ENCODE measurements at places on chromosomes 3 and 15.
A peak's percentile ranks its signal among the peaks of the same experiment; 100 is the strongest.

GRCh38 chr3:130671545-130672312 lies 74.9 kb downstream of the PIK3R4 start:
- no peak for DNase-seq

DNA sequence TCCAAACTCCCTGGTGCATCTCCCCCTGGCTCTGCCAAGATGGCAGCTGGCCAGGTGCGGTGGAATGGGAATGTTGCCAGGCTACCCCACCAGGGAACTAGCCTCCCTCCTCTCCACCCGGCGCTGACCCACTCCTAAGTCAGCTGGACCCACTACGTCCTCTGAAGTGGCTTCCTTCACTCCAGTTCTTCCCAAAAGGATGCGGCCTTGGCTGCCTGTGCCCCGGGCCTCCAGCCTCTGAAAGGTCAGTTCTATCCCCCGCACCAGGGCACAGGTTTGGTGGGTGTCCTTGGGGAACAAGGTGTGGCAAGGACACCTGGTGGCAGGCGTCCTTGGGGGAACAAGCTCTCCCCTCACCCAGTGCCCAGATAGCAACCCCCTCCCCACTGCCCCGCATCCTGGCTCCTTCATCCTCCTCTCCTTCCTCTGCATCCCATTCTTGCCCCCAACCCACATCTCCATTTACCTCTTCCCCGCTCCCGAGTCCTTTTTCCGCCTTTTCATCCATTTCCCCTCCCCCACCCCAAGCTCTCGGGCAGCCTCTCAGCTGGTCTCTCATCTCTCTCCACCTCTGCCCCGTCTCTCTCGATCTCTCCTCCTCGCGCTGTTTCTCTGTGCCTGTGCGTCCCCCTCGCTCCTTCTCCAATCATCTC lies 54.0 kb downstream of the LHFPL4 start:
- no peak for DNase-seq

DNA sequence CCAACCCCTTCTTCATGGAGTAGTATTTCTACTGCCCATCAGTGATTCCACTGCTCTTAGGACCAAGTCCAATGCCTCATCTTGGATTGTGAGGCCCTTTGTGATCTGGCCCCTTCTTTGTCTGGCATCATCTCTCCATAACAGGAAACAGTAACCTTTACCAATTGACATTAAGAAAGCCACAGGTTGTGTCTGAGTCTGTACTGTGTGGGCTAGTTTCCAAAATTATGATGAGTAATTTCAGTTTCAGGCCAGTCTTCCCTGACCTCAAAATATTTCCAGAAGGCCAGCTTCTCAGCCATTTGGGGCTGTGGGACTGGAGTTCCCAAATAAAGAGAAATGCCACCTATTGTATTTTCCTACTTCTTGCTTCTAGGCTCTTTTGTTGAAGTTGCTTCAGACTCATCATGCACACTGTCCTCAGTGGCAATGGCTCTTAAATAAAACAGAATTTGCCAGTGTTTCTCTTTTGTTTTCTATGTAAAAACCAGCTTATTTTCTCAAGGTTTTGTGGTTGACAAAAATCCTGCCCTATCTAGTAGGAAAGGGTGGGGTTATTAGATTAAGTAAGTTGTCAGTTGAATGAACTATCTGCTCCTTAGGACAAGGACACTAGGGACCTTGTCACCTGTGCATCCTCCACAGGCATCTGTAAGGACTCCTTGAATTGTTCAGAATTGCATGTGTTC lies 47.0 kb upstream of the ACKR4 start:
- DNase-seq = no peak

DNA sequence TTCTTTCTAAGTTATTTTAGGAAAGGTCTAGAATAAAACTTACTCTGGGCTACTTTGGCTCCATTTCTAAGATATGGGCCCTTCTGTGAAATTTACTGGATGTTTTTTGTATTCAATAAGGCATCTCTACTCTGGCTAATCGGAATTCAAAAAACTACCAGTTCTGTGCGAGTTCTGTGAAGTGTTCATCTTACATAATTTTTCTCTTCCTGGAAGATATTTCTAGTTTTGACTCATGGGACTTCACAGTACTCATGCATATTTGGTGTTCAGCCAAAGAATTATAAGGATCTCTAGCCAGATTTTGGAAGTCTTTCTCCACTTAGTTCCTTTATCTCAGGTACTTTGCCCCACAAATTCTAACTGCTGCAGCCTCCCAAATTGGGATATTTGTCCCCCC lies 46.4 kb upstream of the MBNL1 start:
- DNase-seq = no peak

GRCh38 chr3:150170852-150171520 lies 200.3 kb upstream of the PFN2 start:
- DNase-seq = no peak

DNA sequence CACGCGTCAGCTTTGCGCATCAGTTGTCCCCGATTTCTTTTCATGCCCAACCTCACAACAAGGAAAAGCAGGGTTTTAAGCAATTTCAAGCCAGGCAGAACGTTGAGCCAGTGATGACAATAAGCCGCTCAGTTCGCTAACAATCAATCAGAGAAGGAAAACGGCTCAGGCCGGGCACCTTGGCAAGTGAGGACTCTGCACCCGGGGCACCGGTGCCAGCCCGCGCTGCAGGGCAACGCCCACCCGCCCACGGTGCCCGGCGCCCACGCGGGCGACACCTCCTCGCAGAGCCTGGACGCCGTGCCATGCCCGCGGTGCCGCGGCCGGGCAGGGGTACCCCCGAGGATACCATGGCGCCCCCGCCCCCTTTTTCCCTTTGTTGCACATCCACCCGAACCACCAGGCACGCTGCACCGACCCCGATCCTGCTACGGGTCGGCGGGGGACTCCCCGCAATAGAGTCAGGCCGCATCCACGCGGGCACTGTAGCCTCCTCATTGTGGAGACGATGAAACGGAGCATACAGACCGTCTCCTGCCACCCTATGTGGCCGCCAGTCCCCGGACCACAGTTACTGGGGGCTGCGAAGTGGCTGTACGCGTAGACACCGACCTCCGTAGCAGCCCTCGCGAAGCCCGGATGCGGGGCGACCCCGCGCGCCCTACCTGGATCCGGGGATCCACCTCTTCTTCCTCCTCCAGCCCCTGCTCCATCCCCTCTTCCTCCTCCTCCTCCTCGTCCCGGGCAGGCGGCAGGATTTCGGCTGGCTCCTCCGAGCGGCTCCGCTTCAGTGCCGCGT lies 581 bp downstream of the SH3BP5 start:
- DNase-seq = peak; percentile 31

DNA sequence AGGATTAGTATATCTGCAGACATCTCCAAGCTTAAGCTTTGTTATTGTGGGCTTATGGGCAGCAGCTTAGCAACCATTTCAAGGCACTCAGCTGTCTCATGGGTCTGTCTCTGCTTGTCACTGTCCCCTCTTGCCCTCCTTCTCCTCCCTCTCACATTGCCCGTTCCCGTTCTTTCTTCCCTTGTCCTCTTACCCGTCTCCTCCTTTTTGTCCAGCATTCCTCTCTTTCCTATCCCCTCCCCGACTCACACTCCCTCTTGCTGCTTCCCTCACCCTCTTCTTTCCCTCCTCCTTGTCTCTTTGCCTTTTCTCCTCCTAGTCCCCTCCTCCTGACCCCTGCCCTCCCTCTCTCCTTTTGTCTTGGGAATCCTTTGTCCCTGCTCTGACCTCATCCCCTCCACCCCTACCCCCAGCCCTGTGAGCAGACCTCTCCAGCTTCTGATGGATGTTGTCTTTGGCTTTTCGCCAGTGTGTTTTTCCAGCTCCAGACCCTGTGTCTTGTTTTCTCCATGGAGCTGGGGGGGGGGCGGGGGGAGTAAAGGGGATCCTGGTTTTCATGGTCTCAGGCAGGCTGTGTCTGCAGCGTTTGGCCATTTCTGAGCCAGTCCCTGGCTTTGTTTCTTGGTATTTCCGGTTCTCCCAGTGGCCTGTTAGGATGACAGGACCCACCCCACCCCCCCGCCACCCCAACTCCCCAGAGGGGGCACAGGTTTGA lies 47.9 kb upstream of the TRAK1 start:
- DNase-seq = no peak

DNA sequence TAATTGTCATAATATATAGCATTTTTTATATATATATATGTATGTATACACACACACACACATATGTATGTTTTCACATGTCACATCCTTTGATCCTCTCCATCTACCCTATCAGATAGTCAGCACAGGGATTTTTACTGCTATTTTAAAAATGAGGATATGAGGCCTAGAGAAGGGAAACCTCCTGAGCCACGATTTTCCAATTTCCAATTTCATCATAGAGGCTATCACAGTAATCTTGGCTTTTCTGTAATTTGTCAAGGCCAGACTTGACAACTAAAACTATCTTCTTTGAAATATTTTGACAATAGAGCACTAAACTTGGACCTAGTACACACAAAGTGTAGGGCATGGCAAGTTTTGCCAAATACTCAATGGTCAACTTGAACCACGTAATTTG lies 42.5 kb downstream of the IL1RAP start:
- no peak for DNase-seq

DNA sequence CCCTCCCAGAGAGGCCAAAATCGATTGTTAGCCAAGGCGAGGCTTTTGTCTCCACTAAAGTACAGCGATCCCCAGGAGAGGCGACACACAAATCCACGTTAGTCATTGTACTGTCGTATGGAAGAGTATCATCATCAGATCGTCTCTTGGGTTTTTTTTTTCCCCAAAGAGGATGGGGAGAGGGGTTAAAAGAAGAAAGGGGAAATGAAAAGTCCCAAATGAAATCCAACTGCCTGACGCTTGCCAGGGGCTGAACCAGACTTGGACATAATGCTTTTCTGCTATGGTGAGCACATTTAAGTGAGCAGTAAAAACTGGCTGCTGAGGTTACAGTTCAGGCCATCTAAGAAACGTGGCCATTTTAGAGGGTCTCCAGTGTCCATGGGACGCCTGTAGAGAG lies 37.9 kb upstream of the CTSH start:
- DNase-seq = no peak

GRCh38 chr3:94593526-94594150 lies 530.8 kb downstream of the NSUN3 start:
- DNase-seq = no peak

DNA sequence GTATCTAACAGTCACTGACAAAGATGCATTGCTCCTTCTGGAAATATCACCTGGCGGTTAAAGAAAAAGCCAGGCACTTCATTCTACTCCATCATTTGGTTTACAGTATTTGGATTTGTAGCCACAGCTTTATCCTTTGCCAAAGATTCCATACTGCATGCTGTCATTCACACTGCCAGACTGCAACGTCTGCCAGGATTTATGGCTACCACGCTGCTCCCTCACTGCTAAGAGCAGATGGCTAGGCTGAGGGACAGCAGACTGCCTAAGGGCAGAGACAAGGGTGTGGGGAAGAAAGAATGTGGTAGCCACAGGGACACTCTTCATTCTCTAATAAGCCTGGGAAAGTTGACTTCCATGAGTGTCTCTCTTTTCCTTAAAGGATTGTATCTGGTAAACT lies 1047.0 kb downstream of the TUSC7 start:
- no peak for DNase-seq

GRCh38 chr3:4996223-4996765 lies 17.1 kb downstream of the BHLHE40 start:
- DNase-seq = no peak

DNA sequence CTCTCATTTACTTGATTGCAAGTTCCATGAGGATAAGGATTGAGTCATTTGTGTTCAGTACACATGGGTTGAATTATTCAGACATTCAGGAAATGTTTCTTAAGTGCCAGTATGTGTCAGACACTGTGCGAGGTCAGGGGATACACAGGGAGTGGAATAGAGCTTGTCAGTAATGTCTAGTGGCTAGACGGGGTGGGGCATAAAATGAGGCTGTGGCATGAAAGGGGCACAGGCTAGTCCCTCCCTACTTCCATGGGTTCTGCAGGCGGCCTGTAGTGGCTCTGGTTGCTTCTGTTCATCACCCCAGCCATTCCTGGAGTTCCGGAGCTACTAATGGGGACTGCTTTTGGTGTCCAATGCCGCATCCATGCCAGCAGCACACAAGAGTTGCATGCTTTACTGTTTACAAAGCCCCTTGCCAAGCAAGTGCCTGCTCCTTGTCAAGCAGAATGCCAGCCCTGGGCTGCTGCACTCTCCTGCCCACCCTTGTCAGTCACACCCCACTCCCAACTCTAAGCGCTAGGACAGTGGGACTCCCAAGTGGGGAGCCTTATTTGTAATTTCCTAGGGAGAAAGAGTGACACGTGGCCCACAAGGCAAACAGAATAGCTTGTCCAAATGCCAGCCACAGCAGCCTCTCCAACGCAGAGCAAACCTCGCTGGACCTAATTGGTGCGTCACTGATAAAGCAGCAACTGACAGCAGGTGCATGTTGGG lies 70.8 kb downstream of the RAB11A start:
- no peak for DNase-seq

DNA sequence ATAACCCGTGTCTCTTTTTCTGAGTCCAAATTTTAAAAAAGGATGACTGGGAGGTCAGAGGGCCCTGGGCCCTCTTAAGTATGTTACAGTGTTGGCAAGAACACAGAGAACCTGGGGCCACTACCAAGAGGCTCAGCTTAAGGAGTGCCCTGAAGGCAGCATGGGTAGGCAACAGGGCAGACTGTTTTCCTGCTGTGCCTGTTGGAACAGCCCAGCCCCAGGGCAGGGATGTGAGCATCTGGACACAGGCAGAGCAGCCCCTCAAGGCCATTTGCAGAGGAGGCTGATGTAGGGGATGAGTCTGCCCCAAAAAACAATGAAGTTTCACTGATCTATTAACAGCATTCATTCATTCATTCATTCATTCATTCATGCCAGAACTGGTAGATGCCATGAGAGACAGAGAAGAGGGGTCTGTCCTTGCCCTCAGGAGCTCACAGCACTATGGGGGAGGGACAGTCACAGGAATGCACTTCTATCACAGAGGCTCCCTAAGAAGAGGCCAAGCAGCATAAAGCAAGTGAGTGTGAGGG lies 2.2 kb upstream of the LTF start:
- no peak for DNase-seq

DNA sequence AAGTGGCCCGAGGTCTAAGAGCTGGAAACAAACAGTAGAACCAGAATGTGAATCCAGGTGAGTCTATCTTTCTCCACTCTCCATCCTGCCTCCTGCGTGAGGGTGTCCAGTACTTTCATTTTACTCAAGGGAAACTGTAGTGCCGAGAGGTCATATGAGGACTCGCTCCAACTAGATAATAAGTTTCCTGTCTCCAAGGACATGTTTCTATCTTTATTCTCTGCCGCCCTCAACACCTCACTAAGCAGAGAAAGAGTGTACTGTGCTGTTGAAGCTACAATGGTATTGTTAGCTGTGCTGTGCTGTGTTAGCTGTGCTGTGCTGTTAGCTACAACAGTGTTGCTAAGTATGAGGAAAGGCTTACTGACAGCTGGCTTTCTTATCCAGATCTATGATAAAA lies 137.9 kb upstream of the COL8A1 start:
- DNase-seq = no peak

Measured in CD4-positive, alpha-beta T cell treated with Interleukin-10 for 1 hour (primary cell).